CD4-positive, alpha-beta T cell treated with Interferon gamma for 1 hour (primary cell): ENCODE measurements at places on chromosomes 1 and 21.

DNA sequence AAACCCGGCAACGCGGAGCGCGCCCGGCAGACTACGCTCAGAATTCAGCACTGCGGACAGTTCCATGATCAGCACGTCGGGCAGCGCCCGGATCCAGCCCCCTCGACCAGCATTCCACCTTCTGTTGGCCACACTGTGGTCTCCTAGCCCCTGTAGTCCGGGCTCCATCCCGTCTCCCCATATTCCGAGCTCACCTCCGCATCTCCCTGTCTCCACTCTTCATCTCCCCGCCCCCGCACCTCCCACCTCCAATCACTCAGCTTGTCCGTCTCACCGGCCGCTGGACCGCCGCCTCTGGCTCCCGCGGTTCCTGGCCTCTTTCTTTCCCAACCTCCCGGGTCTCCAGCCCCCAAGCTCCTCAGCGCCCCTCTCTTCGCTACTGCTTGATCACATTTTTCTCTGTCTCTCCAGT is 500 bp downstream of the EPHA10 start:
- no peak for DNase-seq

DNA sequence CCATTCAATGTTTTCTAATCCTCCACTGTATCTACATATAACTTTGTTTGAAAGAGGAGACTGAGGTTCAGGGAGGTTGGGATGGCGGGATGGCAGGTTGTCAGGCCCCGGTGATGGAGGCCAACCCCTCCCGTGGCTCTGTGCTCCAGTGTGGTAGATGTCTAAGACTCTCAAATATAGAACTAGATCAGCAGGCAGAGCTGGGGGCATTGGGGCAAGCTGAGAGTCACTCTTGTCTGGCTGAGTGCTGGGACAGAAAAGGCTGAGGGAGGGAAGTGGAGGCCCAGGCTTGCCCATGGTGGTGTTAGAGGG is 1.7 kb downstream of the IL6R start:
- DNase-seq, result no peak

DNA sequence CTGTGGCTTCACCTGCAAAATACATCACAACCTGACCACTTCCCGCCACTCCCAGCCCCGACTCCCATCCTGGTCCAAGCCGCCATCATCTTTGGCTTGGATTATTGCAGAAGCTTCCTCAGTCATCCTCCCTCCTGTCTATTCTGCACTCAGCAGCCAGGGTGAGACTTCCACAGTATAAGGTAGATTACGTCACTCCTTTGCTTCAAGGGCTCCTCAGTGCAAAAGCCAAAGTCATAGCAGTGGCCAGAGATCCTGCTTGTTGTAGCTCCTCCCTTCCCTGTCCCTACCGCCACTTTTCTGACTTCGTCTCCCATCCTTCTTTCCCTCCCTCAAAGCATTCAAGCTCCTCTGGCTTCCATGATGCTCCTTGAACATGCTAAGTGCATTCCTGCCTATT is 152.8 kb downstream of the GRIK3 start:
- no peak for DNase-seq

DNA sequence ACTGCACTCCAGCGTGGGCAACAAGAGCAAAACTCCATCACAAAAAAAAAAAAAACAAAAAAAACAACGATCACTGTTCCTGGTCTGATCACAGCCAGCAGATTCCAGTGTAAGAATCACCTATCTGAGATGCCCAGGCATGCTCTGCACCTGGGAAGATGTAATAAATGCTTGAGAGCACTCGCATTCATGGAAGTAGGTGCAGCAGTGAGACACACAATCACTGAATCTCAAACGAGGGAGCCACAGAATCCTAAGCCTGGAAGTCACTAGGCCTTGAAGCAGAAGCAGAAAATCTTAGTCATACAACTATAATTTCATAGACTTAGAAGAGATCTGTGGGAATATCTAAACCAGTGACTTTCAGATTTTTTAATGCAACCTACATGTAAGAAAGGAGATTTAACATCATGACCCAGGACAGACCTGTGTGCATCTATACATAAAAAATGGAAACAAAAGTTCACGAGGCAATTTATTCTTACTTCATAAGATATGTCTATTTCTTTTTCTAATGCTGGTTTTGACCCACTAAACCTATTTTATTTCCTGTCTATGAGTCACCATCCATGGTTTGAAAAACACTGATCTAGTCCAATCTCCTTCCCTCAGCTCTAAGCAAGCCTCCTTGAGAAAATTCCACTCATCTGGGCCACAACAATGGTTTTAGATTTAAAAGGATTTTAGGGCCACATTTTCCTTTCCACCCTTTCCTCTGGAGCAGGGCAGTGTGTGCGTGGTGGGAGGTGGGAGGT is 30.4 kb downstream of the RIMS3 start:
- no peak for DNase-seq

DNA sequence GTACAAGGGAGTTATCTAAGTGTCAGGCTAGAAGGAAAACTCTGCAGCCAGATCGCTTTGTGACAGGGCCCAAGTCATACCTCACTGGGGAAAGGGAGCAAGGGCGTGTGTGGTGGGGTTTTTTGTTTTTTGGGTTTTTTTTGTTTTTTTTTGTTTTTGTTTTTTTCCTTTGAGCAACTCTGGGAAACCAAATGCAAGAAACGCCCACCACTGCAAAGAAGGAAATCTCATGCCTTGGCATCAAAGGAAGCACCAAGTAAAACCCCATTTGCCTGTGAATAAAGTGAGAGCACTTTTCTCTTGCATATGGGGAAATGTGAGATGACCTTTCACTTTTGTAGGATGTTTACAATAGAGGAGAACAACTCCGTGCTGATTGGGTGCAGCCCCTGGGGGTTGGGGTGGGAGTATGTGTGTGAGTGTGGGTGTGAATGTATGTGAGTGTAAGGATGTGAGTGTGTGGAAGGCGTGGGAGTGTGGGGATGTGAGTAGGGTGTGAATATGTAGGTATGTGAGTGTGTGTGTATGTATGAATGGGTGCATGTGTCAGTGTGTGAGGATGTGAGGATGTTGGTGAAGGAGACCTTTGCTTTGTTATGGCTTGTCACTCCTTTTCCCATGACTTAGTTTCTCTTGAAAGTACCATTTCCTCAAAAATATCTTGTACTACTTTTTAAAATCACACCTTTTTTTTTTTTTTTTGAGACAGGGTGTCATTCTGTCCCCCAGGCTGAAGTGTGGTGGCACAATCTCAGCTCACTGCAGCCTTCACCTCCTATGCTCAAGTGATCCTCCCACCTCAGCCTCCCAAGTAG is 34.6 kb downstream of the IL12RB2 start:
- peak; percentile 10 for DNase-seq

DNA sequence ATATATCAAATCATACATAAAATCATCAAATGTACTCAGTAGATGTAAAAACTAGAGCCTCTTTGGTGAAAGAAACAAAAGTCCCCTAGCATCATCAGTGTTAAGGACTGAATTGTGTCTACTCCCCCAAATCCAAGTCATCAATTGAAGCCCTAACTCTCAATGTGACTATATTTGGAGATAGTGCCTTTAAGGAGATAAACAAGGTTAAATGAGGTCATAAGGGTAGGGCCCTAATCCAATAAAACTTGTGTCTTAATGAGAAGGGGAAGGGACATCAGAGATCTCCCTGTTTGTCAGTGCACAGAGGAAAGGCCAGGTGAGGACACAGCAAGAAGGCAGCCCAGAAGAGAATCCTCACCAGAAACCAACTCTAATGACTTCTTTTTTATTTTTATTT is 33.5 kb downstream of the USP24 start:
- DNase-seq, result no peak

- DNase-seq, result no peak
Measured at GRCh38 chr21:26877018-26877417, 31.8 kb upstream of the ADAMTS1 start.

DNA sequence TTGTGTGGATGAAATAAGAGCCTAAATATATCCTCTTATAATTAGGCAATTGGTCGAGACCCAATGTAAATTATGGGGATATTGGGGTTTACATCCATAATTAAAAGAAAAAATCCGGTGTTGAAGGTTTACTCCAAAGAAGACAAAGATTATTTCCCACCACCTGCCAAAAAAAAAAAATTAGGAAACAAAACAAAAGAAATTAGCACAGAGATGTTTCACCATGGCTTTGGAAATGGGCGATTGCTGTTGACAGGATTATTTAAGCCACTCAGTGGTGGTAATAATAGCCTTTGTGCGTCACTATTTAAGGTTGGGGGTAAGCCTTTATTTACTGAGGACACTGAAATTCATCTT is 585 bp upstream of the GLRX2 start:
- DNase-seq, result no peak

DNA sequence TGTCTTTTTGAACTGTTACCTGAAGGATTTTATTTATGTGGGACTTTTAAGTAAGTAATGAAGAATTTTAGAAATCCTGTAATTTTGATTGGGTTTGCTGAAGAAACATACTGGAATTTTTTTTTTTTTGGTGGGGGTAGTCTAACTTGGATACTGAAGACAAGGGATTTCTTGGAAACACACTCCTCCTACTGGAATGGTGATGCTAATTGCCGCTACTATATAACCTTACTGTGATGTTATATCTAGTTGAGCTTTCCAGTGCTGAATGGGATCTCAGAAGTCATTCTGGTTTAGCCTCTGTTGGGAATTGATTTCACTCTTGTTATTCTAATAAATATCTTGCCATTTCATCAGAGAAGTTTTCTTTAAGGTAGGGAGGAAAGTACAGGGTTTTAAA is 8.4 kb downstream of the PPP2R5A start:
- DNase-seq, result no peak

DNA sequence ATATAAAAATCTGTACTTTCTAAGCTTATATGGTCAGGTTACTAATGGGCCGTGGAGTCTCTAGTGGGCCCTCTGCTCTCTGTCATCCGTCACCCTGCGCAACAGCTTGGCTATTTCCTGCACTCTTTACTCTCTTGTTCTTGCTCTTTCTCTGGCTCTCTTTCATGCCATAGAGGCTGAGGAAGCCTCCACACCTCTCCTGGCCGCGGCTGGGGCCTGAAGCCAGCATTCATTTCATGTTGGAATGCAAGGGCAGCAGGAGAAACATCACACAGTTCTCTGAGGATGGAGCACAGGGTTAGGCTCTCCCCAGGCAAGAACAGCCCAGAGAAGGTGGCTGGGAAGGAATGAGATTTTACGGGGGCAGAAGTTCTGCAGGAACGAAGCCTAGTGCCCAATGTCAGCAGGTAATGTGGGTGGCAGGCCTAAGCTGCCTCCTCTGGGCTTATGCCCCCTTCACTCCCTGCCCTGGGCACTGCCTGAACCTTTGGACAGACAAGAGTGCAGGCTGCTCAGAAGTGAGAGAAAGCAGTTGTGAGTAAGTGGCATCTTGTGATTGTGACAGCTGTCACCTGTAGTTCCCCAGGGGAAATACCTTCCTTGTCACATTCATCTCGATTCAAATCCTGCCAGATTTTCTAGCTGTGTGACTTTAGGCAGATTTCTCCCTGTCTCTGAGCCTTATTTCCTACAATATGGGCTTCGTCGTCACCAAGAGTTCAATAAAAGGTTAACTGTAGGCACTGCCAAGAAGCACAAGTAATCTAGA is 3.6 kb upstream of the FHAD1 start:
- no peak for DNase-seq

- DNase-seq, result peak; percentile 10
Measured at GRCh38 chr1:244730153-244730933, 77.4 kb downstream of the DESI2 start.

DNA sequence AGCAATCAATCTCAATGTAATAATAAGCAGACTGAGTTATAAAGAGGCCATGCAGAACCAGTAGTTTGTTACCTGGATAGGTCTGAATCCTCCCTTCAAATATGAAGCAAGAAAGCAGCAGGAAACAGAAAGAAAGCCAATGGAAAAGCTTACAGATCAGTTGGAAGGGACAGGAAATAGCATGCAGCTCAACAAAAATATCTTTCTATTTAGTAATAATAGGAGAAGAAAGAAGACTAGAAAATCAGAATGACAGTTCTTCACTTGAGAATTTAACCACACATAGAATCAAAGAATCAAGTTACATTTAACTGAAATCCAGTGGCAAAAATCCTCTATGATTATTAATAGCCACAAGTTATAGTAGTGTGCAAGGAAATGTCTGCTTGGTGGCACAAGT is 194.4 kb downstream of the EIF4G3 start:
- DNase-seq, result no peak

DNA sequence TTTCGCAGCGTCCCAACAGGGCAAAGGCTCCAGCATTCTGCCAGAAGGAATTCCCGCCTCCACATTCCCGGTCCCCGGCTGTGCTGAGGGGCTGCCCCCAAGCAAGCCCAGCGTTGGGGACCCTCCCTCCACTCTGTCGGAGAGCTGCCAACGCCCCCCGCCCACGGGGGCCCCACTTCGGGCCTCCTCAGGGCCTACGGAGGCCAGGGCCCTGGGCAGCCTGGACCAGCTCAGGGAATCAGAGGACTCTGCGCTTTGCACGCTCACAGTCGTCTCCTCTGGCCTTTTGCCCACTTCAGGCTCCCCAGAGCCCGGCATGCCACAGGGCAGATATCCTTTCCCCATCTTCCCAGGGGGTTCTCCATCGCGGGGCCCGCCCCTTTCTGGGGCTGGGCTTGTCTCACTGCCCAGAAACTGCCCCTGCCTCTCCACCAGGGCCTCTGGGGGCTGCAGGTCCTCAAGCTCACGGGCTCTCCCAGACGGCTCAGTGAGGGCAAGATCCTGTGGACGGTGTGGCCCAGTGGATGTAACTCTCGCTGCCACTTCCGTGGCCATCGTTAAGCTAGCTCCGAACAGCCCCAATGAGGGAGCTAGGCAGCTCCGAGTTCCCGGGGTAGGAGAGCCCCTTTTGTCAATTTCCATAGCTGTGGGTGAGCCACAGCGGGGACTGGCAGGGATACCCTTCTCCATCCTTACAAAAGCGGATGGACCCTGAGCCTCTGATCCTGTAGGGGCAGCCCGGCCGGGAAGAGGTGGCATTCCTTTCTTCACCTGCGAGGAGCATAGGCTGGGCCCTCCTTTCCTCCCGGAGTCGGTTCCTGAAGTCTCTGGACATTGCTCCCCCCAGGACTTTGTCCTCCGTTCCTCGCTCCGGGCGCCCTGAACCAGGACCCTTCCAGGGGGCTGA is 2.8 kb downstream of the ITPKB start:
- no peak for DNase-seq

GRCh38 chr21:26405071-26405470 is 168.0 kb downstream of the CYYR1 start:
- DNase-seq, result no peak

- DNase-seq, result peak; percentile 57
Measured at GRCh38 chr1:160954158-160955104, at the start of gene ITLN2. Gene ITLN2 (minus strand): TSS chr1:160954809. CDS start chr1:160954741, 68 bp downstream.

- no peak for DNase-seq
Measured at GRCh38 chr1:38173157-38173831, 126.7 kb upstream of the POU3F1 start.

DNA sequence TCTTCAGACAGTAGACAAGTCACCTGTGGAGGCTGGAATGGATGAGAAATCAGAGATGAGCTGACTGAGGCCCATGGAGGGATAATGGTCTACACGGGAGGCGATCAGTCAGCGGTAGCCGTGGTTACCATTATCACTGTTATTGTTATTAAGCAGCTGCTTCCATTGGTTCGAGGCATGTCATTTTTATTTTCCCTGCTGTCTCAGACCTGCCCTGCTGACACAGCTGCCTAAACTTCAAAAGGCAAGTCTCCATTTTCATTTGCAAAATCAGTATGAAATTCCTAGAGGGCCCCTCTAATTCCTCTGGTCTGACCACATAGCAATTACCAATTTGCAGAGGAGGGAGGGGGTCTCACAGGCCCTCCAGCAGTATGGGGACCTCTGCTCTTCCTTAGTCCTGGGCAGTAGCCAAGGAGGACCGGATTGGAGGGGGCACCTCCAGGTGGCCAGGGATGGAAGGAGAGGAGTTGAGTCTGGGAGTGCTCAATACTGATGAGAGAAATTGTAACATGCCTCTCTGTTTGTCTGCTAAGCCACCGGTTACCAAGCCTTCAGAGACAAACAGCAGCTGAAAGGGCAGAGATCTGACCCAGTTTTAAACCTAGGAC is 184.2 kb downstream of the TRABD2B start:
- DNase-seq, result no peak
